ENCODE measurements at places on chromosomes 12 and 14.

GRCh38 chr12:76948879-76949278, 70.1 kb upstream of the CSRP2 start:
- no peak for DNase-seq

GRCh38 chr12:59158681-59159080, 238.4 kb upstream of the LRIG3 start:
- DNase-seq = no peak

- no peak for DNase-seq
Measured at GRCh38 chr14:26191123-26191522, 406.7 kb downstream of the NOVA1 start.

DNA sequence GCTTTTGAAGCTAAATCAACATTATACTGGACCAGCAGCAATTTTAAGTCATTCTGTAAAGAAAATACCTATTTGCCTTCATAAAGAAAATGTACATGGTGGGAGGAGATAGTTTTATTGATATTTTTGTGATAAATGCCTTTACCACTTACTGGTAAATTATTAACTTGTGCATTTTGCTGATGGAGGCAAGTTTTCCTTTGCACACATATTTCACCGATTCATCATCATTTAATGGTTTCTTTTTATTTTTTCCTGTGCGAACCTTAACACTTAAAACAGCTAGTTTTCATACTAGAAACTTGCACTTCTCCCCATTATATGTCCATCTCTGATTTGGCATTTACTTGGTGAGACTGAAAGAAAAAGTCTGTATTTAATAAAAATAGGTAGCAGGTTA, 239.3 kb downstream of the TRHDE start:
- DNase-seq = no peak

All from activated CD8-positive, alpha-beta memory T cell treated with anti-CD3 and anti-CD28 coated beads for 1 hour (primary cell).